ENCODE measurements at places on chromosomes 6 and 20. TPM values are rescaled to one million over a fixed set of nuclear protein-coding genes. Genes with fewer than 3 reads are reported as not detected.

Gene MUC22
- total RNA-seq, result not detected

Gene SLC13A3
- total RNA-seq, result 2.5 TPM

Gene SLC26A8
- total RNA-seq, result not detected

Gene SIRPG
- total RNA-seq, result not detected

Gene NT5DC1
- 16.9 TPM for total RNA-seq

- H3K4me3 ChIP-seq, result no peak overlapping the region
- H3K27me3 ChIP-seq, result peaks cover 100% of the 10 kb centered on the region
- H3K27ac ChIP-seq, result no peak overlapping the region
- no peak for DNase-seq
Measured at GRCh38 chr6:108163267-108163643, 2.6 kb upstream of the NR2E1 start.

- no peaks in the 10 kb centered on the region for H3K36me3 ChIP-seq
- peaks cover 37% of the 10 kb centered on the region for H3K27me3 ChIP-seq
- H3K4me3 ChIP-seq, result peak overlapping the region; percentile 85
- DNase-seq, result no peak
- no peak overlapping the region for H3K27ac ChIP-seq
Measured at GRCh38 chr20:1392443-1392692, 486 bp downstream of the FKBP1A start.

- no peak overlapping the region for H3K27ac ChIP-seq
- no peak for DNase-seq
- no peaks in the 10 kb centered on the region for H3K4me1 ChIP-seq
- no peak overlapping the region for H3K4me3 ChIP-seq
Measured at GRCh38 chr20:50278684-50279531, 88.3 kb downstream of the CEBPB start.

DNA sequence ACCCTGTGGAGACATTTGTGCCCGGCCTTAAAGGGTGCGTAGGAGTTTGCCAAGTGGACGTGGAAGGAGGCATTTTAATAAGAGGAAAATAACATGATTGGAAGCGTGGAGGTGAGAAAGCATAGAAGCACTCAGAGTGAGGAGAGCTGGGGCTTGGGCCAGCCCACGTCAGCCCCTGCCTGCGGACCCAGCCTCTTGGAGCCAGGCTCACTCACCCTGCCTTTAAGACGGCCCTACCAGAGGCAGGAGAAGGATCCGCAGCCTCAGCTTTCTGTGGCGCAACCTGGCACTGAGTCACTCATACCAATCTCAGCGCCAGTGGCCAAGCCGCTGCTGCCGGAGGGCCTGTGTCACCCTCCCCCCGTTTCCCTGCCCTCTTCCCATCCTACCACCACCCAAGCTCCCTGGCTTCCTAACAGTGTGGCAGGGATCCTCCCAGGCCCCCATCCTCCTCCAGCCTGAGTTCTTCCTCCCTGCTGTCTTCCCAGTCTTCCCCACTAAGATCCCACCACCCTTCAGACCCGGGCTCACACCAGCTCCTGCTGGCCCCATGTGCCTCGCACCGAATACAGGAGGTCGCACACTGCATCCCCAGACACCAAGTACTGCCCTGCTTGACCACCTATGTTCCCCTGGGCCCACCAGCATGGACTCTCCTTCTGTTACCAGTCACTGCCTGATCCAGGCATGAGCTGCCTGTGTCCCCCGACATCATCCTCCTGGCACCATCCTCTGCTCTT, 285.2 kb downstream of the UST start:
- H3K36me3 ChIP-seq, result no peaks in the 10 kb centered on the region
- H3K27me3 ChIP-seq, result no peaks in the 10 kb centered on the region
- DNase-seq, result peak; percentile 92
- no peak overlapping the region for H3K4me3 ChIP-seq
- peaks cover 4% of the 10 kb centered on the region for H3K4me1 ChIP-seq

DNA sequence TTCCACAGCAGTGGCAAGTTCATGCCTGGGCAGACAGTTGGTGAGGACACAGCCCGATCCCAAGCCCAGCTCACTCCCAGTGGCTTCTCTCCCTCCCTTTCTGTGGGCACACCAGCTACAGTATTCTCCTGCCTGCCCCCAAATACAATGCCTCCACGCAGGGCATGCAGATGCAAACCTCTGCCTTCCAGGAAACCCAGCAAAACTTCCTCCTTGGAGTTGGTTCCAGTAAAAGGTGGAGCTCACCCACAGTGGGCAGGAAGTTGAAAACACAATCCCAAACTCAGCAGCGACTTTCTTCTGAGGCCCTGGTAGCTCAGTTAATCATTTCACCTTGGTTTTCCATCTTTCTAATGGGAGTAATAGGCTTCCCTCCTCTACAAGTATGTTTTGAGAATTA, 93.7 kb downstream of the LY86 start:
- H3K27me3 ChIP-seq, result no peaks in the 10 kb centered on the region
- H3K27ac ChIP-seq, result no peak overlapping the region
- DNase-seq, result no peak
- H3K4me3 ChIP-seq, result no peak overlapping the region

DNA sequence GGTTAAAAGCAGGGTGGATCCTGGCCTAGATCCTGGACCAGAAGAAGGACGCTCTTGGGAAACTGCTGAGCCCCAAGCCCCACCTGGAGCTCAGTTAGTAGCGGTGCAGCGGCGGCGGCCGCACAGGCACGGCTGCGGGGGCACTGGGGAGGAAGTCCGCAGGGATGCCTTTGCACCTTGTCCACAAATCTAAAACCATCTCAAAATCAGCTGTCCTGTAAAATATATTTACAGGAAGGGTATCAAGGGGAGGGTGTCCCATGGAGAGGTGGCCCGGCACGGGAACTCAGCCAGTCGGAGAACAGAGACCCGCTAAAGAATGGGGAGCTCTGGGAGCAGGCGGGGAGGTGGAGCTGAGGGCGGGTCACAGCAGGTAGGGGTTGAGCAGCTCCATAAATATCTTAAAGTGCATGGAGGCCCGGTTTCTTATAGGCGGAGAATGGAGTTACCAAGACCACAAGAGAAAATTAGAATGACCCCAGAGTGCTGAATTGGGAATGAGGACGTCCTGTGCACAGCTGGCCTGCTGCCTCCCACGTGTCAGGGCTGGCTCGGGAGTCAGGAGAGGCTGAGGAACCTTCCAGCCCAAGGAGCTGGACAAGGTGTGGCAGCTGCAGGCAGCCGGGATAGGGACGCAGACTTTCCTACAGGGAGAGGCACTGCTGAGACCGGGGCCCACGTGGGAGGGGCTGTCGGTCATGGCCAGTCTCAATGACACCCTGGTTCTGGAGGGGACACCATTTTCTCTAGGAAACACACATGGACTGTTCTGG, 8.0 kb downstream of the MTG2 start:
- peaks cover 8% of the 10 kb centered on the region for H3K4me1 ChIP-seq
- no peak overlapping the region for H3K27ac ChIP-seq
- H3K36me3 ChIP-seq, result no peaks in the 10 kb centered on the region
- no peaks in the 10 kb centered on the region for H3K27me3 ChIP-seq
- no peak for DNase-seq

- no peaks in the 10 kb centered on the region for H3K36me3 ChIP-seq
- peaks cover 8% of the 10 kb centered on the region for H3K4me1 ChIP-seq
- H3K27ac ChIP-seq, result no peak overlapping the region
- no peak for DNase-seq
Measured at GRCh38 chr6:126784161-126784790, 334.2 kb upstream of the RSPO3 start.

All from cardiac muscle cell (in vitro differentiated cells and primary cell).